ENCODE measurements at places on chromosomes 1 and 21.

DNA sequence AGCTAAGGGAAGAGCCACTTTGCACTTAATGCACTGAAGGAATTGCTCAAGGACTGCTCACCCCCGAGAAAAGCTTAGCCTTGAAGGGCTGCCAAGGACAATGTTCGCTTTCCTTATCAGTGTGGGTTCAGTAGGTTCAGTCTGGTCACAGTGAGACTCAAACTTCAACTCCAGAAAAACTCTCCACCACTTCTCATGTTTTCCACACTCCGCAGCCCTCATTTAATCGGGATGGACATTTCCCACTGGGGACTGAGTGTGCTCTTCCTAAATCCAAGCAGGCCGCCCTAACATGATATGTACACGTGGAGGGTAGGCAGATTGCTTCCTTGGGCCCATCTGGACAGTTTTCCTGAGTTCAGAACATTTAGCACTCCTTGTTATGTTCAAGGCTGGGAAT, 19.5 kb downstream of the SUSD4 start:
- DNase-seq, result no peak

DNA sequence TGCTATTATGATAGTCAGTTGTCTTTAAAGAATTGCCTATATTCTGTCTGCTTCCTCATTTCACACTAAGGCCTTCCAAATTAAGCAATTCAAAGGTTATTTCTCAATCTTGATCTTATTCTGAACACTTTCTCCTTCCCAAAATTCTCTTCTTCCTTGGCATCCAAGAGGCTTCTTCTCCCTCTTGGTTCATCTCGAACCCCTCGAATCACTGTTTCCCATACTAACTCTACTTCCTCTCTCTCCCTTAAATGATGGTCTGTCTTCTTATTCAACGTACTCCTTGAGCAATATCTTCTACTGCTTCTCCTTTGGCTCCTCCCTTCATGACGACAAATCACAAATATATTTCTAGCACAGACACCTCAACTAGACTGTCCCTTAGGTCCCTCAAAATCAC, 4.5 kb downstream of the COPA start:
- DNase-seq, result no peak

- DNase-seq, result no peak
Observed at GRCh38 chr21:46062471-46063211, 35.3 kb upstream of the COL6A2 start.

- DNase-seq, result no peak
Observed at GRCh38 chr1:244111027-244111426, 59.9 kb downstream of the ZBTB18 start.

DNA sequence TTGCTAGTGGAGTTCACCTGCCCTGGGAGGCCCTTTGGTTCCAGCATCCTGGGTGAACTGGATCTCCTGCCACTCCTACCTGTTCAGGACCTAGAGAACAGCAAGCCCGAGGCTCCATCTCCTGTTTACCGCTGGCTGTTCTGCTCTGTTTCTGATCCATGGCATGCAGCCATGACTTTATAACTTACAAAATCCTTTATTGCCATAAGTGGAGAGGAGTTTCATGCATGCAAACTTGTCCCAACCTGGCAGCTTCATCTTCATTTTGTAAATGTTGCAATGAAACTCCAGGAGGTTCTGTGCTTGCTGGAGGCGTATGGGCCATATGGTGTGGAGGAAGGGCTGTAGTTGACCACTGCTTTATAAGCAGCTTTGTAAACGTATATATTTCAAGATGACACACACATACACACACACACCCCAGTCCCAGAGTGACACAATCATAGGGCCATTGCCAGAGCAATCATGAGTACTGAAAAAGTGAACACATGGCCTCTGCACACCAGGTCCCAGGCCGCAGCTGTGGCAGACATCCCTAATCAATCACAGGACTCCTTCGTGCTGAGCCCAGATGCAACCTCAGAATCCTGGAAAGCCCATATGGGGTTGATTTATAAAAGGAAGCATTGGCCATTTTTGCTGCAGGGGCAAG, 69.0 kb downstream of the UBIAD1 start:
- DNase-seq, result no peak

DNA sequence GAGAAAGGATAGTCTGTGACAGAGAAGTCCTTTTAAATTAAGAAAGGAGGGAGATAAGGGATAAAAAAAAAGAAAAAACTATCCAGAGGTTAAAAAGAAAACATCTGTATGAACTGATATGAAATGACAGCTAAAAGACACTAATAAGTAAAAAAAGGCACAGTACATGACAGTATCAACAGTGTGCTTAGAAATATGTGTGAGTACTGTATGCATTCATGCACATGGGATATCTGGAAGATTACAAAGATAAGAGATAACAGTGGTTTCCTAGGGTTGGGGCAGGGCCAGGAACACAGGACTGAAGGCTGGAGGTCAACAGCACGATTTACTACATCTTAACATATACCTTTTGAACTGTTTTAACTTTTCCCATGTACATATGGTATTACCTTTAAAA, 13.3 kb downstream of the PTP4A2 start:
- DNase-seq, result no peak

DNA sequence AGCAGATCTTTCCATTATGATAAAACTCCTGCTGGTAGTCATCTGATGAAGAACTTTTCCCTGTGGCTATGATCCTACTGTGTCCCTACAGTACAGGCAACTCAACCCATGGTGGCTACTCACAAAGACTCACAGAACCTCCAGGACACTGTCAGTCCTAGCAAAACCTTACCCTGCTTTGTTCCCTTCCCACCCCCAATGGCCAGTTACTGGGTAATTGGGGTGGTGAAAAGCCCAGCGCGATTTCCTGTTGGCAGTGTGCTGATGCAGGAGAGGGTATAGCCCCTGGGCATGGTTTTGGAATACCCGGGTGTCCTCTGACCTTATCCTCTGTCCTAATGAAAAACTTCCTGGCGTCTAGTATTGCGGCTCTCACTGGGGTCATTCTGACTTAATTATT, 533 bp upstream of the RGL1 start:
- DNase-seq, result no peak

DNA sequence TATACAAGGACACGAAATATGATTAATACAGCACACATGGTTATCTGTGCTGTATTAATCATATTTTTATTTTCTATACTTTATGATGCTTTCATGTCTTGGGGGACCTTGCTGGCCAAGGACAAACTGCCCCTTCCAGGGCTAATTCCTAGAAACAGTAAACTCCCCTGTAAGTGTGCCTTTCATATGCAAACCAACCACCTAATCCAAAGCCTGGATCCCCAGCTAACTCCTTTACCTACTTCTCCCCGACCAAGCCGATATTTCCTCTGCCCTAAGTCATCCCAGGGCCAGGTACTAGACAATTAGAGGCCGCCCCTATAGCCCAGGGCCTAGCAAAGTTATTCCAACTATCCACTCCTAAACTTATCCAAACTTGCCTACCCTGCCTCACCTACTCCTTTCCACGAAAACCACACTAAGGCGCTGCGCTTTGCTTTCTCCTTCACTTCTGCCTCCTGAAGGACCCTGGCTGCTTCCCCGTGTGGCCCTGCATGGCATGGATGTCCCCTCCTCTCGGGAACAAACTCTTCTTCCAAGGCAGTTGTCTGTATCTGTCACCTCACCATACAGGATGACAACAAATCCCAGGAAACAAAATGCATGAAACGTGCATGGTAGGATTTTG, 10.2 kb downstream of the SH3BP5L start:
- DNase-seq, result no peak

DNA sequence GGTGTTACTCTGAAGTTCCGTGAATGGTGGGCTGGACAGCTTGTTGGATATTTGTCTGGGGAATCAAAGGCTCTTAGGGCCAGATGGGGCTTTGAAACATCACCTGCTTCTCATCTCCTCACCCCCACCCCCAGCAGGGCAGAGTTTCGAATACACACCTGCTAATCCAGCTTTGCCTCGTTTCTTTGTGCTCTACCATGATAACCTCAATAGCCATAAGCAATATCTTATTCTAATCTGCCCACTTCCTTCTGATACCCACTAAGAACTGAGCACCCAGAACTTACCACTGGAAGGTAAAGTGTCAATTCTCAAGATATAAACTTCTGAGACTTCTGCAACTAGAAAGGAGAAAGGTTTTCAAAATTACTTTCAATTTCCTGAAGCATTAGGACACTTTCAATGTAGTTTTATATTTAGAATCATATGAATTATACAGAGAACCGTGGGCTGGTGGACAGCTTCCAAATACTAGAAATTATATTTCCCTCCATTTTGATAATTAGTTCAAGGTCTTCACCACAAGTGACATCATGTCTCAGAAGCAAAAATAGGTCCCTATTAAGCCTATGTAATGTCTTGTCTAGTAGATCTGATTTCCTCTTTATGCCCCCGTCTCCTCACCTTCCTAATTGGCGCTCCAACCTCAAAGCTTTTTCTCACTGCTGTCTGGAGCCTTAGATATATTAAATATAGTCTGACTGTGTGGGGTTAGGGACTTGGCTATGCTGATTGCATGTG, 64.4 kb upstream of the NEK2 start:
- DNase-seq, result no peak

GRCh38 chr1:180282401-180283044, 52.5 kb downstream of the LHX4 start:
- DNase-seq, result no peak

DNA sequence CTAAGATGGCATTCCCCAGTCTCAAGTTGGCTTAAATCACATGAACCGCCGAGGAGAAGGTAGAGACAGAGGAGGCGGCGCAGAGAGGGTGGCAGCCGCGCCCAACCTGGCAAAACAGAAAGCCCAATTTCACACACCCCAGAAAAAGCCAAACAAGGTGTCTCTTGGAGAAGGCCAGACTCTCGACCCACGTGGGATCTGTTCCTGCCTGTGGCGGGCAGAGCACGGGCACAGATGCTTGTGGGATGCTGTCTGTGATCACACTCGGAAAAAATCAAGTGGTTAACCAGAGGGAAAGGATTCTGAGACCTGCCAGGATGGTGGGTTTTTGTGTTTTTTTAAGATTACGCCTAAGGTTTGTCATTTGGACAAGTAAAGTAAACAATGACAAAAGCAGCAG, 80.7 kb downstream of the MRPL37 start:
- DNase-seq, result no peak

GRCh38 chr1:232404981-232405731, 224.8 kb downstream of the SIPA1L2 start:
- no peak for DNase-seq

DNA sequence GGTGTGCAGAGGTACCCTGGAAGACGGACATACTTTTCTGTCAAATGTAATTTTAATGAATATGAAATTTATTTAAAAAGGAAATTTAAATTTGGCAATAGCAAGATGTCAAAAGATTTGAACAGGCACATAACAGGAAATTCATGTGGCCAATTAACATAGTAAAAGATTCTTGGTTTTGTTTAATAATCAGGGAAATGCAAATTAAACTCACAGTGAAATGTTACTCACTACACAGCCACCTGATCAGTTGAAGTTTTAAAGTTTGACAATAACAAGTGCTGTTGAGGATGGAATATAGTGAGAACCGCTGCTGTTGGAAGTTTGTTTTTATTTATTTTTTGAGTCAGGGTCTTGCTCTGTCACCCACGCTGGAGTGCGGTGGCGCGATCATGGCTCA, 63.9 kb downstream of the TEX35 start:
- no peak for DNase-seq
